ENCODE measurements at places on chromosomes 16 and 17.

- no peak for DNase-seq
Observed at GRCh38 chr17:76824093-76824492, 44.1 kb upstream of the MGAT5B start.

GRCh38 chr17:39861235-39861634, 2.9 kb downstream of the IKZF3 start:
- no peak for DNase-seq

DNA sequence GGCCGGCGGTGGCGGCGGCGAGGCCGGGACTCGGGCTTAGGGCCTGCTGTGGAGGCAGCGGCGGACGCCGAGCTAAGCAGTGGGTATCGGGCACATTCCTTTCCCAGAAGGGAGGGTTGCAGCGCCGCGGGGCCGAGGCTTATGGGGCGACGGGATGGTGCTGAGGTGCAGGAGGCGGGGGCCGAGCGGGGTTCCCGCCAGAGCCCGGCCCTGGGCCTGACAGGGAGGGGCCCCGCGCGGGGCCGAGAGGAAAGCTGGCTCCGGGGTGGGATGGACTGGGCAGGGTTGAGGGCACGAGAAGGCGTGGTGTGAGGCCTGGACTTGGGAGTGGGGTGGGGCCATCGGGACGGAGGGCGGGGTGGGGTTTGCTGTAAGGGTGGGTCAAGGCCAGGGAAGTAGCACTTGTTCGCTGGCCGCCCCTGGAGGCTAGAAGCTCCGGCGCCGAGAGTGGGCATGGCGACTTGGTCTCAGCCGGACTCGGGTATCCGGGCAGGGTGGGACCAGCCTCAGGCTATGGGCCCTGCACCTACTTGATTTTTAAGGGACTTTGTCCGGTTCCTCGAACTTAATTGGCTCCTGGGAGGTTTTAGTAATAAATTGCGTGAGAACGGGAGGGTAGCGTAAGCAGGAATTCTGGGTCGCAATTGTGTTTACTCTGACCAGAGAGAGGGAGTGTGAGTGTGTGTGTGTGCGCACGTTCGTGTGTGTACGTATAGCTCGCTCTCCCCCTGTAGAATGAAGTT, 396 bp downstream of the NFE2L1 start:
- DNase-seq: peak; percentile 96

- DNase-seq: no peak
Observed at GRCh38 chr17:34764716-34765115, 185.3 kb downstream of the TMEM132E start.

GRCh38 chr17:6392609-6393350, 42.1 kb downstream of the AIPL1 start:
- DNase-seq: no peak

DNA sequence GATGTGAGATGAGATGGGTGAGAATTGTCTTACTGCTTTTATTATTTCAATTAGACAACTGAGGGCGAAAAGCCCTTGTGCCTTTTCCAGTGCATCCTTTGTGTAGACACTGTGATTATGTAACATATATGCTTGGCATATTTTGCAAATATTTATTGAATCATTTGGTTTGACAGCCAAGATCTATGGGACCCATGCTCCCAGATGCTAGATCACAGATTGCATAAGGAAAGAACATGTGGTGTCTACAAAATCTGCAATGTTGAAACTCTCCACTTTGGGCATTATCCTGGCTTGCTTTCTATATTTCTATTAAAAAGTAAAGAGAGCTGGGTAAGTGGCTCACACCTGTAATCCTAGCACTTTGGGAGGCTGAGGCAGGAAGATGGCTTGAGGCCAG, 4.8 kb upstream of the COG1 start:
- DNase-seq: no peak

- no peak for DNase-seq
Observed at GRCh38 chr17:11744696-11745095, 146.4 kb downstream of the DNAH9 start.

- DNase-seq: no peak
Observed at GRCh38 chr17:42009170-42009569, 8.1 kb downstream of the DNAJC7 start.

GRCh38 chr17:7862692-7863437, 5.1 kb downstream of the CYB5D1 start:
- DNase-seq: peak; percentile 83

- DNase-seq: no peak
Observed at GRCh38 chr16:30692396-30693064, 6.4 kb upstream of the SRCAP start.

DNA sequence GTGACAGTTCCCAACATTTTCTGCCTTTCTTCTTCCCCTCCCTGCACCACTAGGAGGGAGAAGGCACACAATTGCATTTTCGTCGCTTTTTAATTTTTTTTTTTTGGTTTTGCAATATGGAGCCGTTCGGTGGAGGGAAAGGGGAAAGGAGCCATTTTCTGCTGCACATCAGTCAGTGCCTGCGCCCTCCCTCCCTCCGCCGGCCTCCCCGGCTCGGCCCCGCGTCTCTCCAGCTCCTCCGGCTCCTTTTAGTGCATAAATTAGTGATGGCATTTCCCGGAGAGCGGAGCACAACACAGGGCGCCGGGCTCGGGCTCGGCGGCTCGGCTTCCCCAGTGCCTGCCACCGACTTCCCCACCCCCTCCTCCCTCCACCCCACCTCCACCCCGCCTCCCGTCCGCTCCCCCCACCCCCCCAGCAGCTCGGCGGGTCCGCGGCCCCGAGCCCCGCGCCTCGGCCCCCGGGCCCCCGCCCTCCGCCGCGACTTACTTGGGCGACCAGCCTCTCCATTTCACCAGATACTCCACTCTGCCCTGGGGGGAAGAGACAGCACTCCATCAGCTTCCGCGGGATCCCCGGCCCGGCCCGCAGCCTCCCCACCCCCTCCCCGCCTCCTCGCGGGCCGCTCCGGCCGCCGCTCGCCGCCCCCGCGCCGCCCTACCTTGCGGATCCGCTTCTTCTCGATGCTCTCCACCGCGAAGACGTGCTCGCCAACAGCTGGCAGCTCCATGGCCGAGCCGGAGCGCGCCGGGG, 542 bp downstream of the CBX4 start:
- DNase-seq: peak; percentile 76

DNA sequence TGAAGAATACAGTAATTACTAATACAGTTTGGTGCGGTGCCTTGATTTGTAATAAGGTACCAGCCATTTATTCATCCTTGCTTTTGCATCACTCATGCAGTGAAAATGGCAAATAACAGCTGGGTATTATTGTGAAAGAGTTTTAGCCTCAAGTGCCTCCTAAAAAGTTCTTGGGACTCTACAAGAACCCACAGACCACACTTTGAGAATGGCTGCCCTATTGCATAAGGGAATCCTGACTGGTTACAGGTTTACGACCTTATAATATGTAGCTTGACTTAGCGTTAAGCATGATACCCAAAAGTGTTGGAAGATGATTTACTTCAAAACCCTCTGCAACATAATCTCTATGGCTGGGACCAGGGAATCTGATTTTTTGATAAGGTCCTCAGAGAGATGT, 4.2 kb downstream of the MYH13 start:
- no peak for DNase-seq

- DNase-seq: no peak
Observed at GRCh38 chr17:17792037-17792550, 44.7 kb downstream of the SREBF1 start.

DNA sequence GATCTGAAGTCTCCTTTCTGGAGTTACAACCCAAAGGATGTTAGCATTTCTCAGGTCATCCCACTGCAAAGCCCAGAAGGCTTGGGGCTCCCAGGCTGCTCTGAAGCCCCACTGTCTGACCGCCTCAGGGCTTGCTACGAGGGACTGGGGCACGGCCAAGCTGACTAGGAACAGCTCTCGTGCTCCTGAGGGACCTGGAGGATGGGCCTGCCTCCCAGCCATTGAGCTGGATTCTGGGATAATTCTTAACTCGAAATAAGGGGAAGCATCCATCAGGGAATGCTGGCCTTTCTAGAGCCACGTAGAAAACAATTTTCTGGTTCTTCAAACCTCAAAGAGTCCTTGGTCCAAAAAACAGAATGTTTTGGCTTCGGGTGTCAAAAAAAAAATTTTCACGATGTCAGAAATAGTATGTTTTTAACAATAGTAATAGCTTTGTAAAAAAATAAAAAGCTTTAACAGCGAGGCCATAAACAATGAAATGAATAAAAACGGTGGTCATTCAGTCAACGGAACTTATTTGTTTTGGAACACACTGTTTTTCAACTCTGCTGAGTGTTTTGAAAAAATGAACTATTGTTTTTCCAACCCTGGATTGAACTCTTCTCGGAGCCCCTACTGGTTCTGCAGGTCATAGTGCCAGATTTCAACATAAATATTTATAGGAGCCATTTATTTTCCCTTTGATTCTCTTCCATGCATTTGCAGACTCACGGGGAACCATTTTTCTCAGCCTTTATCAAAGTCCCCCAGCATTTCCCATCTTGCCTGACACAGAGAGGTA, 16.4 kb upstream of the HERPUD1 start:
- no peak for DNase-seq
